CD4-positive, alpha-beta T cell treated with Interleukin-21 for 1 hour (primary cell): ENCODE measurements at places on chromosomes 13 and 19.

DNA sequence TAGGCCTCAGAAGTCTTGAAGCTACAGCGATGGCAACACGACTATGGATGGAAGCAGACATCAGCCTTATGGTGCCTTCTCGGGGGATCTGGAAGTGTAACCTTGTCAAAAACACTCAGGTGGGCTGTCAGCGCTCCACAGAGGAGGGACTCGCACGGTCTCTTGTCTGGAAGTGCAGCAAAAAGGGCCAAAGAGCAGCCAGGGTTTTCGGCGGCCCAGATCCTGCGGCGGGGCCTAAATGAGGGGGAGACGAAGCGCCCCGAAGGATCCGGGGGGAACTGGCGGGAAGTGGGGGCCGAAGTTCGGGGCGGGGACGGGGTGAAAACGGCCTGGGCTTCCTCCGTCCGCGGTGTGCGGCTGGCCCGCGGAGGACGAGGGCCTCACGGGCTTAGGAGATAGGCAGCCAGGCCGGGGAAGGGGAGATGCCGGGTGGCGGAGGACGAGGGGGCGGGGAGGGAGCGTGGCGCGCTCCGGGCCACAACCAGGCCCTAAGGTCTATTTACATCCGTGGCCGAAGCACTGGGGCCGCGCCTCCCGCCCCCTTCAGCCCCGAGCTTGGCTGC, 637 bp downstream of the RANBP3 start:
- DNase-seq: no peak

DNA sequence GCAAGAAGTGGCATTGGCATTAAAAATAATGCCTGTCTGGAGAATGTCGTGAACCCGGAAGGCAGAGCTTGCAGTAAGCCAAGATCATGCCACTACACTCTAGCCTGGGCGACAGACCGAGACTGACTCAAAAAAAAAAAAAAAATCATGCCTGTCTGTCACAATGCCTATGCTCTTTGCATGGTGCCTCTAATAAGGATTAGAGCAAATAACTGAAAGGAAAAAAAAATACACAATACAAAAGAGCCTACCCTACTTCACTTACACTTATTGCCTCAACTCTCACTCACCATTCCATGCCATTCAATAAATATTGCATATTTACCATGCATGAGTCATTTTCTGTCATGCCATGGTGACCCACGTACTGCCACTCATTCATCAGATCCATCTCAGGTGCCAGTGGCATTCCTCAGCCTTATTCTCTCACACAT, 49.1 kb downstream of the TBC1D4 start:
- DNase-seq: no peak

DNA sequence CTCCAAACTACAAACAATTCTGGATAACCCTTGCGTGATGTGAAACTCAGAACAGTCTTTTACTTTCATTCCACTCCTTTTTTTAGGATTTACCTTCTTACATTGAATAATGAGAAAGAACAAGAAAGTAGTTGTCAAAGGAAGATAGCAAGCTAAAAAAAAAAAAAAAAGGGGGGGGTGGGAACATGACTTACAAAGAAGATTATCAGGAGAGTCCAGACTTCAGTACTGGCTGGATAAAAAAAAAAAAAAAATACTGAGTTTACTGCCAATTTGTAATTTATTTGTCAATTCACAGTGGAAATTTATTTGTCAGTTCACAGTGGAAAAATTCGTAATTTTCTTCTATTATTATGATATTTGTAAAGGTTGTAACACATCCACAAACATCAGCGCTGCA, 792.4 kb upstream of the SLITRK5 start:
- no peak for DNase-seq

- no peak for DNase-seq
These were observed 740 bp upstream of the CCDC61 start for GRCh38 chr19:45994456-45994997.
